ENCODE measurements at places on chromosomes 2 and 18. TPM values are rescaled to one million over a fixed set of nuclear protein-coding genes. Genes with fewer than 3 reads are reported as not detected.

DNA sequence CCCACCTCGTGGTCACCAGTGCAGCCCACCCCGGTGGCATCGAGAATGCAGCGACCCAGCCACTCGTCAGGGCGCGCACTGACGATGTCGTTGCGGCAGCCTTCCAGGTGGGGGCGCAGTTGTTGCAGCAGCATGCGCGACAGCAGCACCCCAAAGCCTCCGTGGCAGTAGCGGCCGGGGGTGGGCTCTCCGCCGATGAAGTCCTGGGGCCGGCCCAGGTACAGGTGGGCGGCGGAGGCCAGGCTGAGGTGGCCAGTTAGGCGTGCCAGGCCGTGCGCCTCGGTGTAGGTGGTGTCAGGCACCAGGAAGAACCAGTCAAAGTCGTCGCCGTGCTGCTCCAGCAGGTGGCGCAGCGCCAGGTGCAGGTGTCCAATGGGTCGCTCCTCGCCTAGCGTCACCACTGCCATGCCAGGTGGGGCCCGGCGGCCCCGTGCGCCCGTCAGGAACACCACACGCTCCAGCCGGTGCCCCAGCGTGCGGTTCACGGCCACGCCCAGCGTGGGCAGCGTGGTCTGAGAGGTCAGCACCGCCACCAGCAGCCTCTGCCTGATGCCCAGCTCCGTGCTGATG lies 1.9 kb downstream of the CHPF start:
- peak overlapping the region; percentile 82 for H3K4me3 ChIP-seq
- peak; percentile 93 for DNase-seq
- peaks cover 11% of the 10 kb centered on the region for H3K4me1 ChIP-seq
- no peaks in the 10 kb centered on the region for H3K27me3 ChIP-seq
- H3K27ac ChIP-seq = peak overlapping the region; percentile 94
- H3K36me3 ChIP-seq = no peaks in the 10 kb centered on the region

GRCh38 chr2:43265001-43265400 lies 38.6 kb upstream of the ZFP36L2 start:
- H3K36me3 ChIP-seq = no peaks in the 10 kb centered on the region
- H3K4me1 ChIP-seq = peaks cover 28% of the 10 kb centered on the region
- H3K27me3 ChIP-seq = no peaks in the 10 kb centered on the region

Gene STON1
- total RNA-seq = 39.2 TPM

DNA sequence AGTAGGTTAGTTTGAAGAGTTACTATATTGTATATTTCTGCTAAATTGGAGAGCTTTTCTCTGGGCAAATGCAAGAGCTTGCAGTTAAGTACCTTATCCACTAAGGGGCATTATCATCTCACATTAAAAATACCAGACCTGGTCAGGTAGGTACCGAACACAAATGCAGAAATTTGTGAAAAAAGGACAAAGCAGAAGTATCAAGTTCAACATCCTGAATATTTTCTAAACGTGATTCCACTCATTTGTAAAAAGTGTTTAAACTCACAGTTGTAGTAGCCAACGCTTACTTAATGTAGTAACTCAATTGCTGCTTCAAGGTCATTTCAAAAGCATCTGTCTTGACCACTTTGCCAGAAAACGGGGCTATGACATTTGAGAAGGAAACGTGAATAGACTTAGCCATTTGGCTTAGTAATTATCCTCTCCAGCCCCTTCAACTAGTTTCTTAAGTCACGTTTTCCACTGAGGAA lies 52.1 kb downstream of the CYRIA start:
- peak overlapping the region; percentile 16 for H3K27ac ChIP-seq
- H3K4me1 ChIP-seq = no peaks in the 10 kb centered on the region
- H3K27me3 ChIP-seq = no peaks in the 10 kb centered on the region
- H3K36me3 ChIP-seq = no peaks in the 10 kb centered on the region
- no peak for DNase-seq
- H3K4me3 ChIP-seq = no peak overlapping the region

Gene TACR1
- 10.1 TPM for total RNA-seq

- H3K4me1 ChIP-seq = no peaks in the 10 kb centered on the region
- H3K27ac ChIP-seq = no peak overlapping the region
- H3K36me3 ChIP-seq = no peaks in the 10 kb centered on the region
- DNase-seq = no peak
- H3K4me3 ChIP-seq = no peak overlapping the region
Measured at GRCh38 chr2:31373127-31373526, 41.4 kb downstream of the XDH start.

Gene DTNA
- total RNA-seq = 13.1 TPM

Gene INPP5D
- 36.5 TPM for total RNA-seq

GRCh38 chr18:58887613-58887963 lies 22.9 kb downstream of the ZNF532 start:
- no peaks in the 10 kb centered on the region for H3K27me3 ChIP-seq
- peak; percentile 67 for DNase-seq
- H3K36me3 ChIP-seq = no peaks in the 10 kb centered on the region
- no peak overlapping the region for H3K4me3 ChIP-seq

GRCh38 chr2:54122171-54122935 lies 6.9 kb downstream of the ACYP2 start:
- no peak for DNase-seq
- H3K36me3 ChIP-seq = no peaks in the 10 kb centered on the region
- no peak overlapping the region for H3K4me3 ChIP-seq
- H3K4me1 ChIP-seq = no peaks in the 10 kb centered on the region

Gene REEP1
- total RNA-seq = 44.9 TPM

GRCh38 chr2:201631041-201631440 lies 12.3 kb downstream of the TMEM237 start:
- H3K27ac ChIP-seq = no peak overlapping the region
- no peaks in the 10 kb centered on the region for H3K36me3 ChIP-seq
- no peak for DNase-seq
- no peaks in the 10 kb centered on the region for H3K4me1 ChIP-seq
- no peak overlapping the region for H3K4me3 ChIP-seq

Gene CKAP2L
- not detected for total RNA-seq

Gene MYL1
- total RNA-seq = not detected

DNA sequence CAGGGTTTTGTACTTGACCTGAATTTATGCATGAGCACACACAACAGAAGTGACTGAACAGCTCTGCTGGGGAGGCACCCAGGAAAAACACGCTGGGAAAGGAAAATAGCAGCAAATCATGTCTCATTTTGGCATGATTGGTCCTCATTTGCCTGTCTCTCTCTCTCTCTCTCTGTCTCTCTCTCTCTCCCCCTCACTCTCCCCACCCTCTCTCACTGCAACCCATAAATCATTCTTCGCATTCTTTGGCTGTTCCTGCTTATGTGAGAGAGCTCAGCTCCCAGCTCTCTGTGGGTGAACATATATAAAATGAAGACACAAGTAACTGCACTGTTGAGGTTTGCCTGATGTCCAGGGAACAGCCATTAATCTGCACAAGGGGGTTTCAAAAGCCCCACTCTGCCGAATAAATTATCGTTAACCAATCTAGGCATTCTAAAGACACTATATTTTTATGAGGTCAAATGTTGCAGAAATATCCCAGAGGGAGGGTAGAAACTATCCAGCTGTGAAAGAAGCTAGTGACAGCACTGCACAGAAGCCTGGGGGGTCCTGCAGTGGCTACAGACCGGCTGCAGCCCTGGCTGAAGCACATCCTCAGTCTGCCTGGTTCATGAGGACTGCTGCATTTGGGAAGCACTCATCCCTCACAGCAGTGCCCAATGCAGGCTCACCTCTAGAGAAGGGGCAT lies 260.3 kb downstream of the AFF3 start:
- no peak overlapping the region for H3K27ac ChIP-seq
- peaks cover 5% of the 10 kb centered on the region for H3K4me1 ChIP-seq
- DNase-seq = no peak
- H3K36me3 ChIP-seq = no peaks in the 10 kb centered on the region
- no peaks in the 10 kb centered on the region for H3K27me3 ChIP-seq
- H3K4me3 ChIP-seq = no peak overlapping the region

Gene CCDC85A
- 1.1 TPM for total RNA-seq

GRCh38 chr2:212154477-212154878 lies 384.1 kb downstream of the ERBB4 start:
- no peaks in the 10 kb centered on the region for H3K36me3 ChIP-seq
- H3K4me3 ChIP-seq = no peak overlapping the region

DNA sequence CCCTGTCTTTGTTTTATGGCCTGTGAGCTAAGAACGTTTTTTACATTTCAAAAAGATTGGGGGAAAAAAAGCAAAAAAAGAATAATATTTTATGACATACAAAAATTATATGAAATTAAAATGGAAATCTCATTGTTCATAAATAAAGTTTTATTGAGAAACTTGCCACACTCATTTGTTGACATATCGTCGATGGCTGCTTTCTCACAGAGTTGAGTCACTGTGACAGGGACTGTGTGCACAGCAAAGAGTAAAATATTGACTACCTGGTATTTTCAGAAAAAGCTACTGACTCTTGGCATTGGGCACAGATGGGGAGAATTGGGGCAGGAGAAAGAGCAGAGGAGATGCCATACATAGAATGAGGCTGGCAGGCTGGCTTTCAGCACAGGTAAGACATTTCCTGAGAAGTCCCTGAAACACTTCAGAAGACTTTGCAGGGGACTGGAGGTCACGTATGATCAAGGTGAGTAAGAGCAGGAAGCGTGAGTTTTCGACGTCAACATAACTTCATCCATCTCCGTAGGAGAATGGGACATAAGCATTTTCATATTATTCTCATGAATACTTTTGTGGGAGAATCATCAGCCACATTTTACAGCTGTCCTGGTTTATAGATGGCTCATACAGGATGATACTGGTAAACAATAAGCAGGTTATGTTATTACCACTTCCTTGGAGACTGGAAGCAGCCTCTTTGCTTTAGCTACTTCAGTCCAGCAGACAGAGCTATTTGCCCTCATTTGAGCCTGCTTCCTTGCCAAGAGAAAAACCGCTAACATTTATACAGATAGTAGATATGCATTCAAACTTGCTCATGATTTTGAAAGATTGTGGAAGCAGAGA lies 32.5 kb upstream of the PUM2 start:
- no peaks in the 10 kb centered on the region for H3K27me3 ChIP-seq
- H3K36me3 ChIP-seq = no peaks in the 10 kb centered on the region
- no peak overlapping the region for H3K4me3 ChIP-seq
- no peak for DNase-seq

DNA sequence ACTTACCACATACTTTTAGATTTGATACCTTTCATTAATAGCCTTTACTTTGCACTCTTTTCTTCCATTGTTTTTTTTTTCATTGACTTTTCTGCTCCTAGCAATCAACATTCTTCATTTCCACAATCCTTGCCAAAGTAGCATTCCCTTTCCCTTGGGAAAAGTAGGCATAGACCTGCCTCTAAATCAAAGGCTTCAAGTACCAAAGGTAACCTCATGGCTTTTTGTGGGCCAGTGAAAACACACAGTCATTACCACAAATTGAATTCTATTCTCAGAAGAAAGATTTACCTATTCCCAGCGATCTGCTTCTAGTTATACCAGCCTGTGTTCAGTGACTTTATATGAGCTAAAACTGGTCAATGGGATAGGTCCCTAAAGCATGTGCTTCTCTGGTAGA lies 109.2 kb downstream of the SOCS6 start:
- no peak for DNase-seq
- H3K4me3 ChIP-seq = no peak overlapping the region
- H3K27ac ChIP-seq = no peak overlapping the region
- no peaks in the 10 kb centered on the region for H3K27me3 ChIP-seq
- H3K4me1 ChIP-seq = no peaks in the 10 kb centered on the region

DNA sequence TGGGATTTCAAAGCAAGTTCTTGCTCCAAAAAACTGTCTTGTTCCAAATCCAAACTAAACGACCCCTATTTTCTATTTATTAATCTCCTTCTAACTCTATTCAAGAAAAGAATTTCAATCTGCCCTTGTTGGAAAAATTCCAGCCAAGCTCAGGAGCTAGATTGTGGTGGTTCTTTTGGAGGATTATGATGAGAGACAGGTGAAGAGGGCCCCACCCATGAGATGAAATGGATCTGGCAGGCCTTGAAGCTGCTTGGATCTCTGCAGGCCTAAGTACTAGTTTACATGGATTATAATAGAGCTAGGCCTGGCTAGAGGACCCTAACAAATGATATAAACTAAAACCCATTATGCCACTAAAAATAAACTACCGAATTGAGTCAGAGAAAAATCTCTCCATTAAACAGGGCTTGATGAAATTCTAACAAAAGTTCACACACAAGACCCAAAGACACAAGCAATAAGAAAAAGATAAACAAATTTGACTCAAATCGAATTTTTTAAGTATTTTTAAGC lies 101.6 kb downstream of the GFPT1 start:
- no peak overlapping the region for H3K4me3 ChIP-seq
- H3K27ac ChIP-seq = no peak overlapping the region
- H3K4me1 ChIP-seq = no peaks in the 10 kb centered on the region

Gene FAM110C
- total RNA-seq = 47.1 TPM

DNA sequence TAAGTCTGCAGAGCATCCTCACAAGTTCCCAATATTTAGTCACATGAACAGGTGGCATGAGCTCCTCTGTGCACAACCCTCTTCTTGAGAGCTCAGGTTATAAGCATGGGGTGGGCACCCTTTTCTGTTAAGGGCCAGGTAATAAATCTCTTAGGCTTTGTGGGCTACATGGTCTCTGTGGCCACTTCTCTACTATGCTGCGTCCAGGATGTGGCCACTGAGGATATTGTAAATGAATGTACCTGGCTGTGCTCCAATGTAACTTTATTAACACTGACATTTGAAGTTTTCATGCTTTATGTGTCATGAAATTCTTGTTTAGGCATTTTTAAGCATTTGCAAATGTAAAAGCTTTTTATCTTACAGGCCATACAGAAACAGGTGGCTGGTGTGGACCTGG lies 116.8 kb upstream of the ST6GAL2 start:
- no peak overlapping the region for H3K4me3 ChIP-seq
- no peaks in the 10 kb centered on the region for H3K4me1 ChIP-seq
- H3K27ac ChIP-seq = no peak overlapping the region
- H3K27me3 ChIP-seq = no peaks in the 10 kb centered on the region

GRCh38 chr2:226690461-226691024 lies 109.1 kb downstream of the IRS1 start:
- H3K27ac ChIP-seq = no peak overlapping the region
- no peaks in the 10 kb centered on the region for H3K27me3 ChIP-seq
- no peak overlapping the region for H3K4me3 ChIP-seq
- H3K4me1 ChIP-seq = peaks cover 12% of the 10 kb centered on the region
- no peaks in the 10 kb centered on the region for H3K36me3 ChIP-seq

- H3K4me3 ChIP-seq = peak overlapping the region; percentile 73
- H3K27ac ChIP-seq = peak overlapping the region; percentile 94
- peak; percentile 91 for DNase-seq
- peaks cover 22% of the 10 kb centered on the region for H3K27me3 ChIP-seq
Measured at GRCh38 chr2:240434728-240435456, 571 bp upstream of the GPC1 start.

- peak overlapping the region; percentile 79 for H3K27ac ChIP-seq
- no peak for DNase-seq
- no peaks in the 10 kb centered on the region for H3K36me3 ChIP-seq
- H3K4me1 ChIP-seq = peaks cover 14% of the 10 kb centered on the region
- H3K4me3 ChIP-seq = peak overlapping the region; percentile 65
Measured at GRCh38 chr2:27627963-27628766, 647 bp downstream of the CCDC121 start.

- no peaks in the 10 kb centered on the region for H3K27me3 ChIP-seq
- DNase-seq = no peak
- no peaks in the 10 kb centered on the region for H3K36me3 ChIP-seq
- no peaks in the 10 kb centered on the region for H3K4me1 ChIP-seq
- H3K4me3 ChIP-seq = no peak overlapping the region
Measured at GRCh38 chr18:420661-421246, 79.7 kb downstream of the COLEC12 start.

Measured in transverse colon (tissue), 4 donors.